AG09319 (cell line): ENCODE measurements at places on chromosomes 6 and 20.

- DNase-seq: no peak
Measured at GRCh38 chr6:128759901-128760300, 123.0 kb upstream of the LAMA2 start.

DNA sequence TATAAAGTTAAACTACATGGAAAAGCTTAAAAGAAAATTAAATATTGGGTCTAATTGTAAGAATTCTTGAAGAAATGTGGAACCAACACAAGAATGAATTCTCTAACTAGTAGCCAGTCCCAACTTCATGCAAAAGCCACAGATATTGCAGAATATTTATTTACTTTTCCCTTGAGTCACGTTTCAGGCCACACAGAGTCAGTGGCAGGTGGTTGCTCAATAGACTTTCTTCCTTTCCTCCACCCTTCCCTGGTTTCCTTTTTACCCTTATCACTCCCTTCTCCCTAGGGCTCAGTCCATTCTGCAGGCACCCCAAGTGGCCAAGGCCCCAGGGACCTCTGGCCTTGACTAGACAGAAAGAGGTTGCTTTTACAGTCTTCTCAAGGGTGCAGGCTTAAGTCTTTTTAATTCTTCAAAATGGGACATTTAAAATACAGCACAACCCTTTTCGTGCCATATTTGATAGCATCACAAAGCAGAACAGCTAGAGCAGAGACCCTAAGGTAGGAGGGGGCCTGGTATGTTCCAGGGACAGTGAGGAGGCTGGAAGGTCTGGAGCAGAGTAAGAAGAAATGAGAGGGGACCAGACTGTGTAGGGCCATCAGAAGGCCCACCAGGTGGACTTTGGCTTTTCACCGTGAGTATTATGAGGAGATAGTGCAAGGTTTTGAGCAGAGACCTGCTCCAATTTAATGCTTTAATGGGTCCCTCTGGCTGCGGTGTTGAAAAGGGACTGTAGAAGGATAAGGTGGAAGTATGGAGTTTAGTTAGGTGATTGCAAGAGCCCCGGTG lies 65.0 kb downstream of the HDDC2 start:
- no peak for DNase-seq

- no peak for DNase-seq
Measured at GRCh38 chr6:126701676-126702560, 362.0 kb downstream of the CENPW start.

GRCh38 chr20:52959125-52959524 lies 13.0 kb upstream of the TSHZ2 start:
- DNase-seq: no peak

DNA sequence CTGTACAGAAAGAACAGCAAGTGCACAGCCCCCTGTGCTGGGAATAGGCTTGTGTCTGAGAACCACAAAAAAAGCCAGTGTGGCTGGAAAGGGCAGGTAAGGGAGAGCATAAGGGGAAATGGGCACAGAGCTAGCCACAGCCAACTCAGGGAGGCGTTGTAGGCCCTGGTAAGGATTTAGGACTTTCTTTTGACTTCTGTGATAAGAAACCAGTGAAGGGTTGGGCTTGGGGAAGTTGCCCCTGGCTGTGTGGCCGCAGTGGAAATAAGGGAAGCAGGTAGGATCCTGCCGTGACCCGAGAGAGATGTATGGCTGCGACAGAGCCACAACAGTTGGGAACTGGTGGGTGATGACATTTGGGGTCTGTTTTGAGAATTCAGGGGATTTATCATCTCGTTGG lies 30.0 kb upstream of the PHACTR2 start:
- DNase-seq: no peak

DNA sequence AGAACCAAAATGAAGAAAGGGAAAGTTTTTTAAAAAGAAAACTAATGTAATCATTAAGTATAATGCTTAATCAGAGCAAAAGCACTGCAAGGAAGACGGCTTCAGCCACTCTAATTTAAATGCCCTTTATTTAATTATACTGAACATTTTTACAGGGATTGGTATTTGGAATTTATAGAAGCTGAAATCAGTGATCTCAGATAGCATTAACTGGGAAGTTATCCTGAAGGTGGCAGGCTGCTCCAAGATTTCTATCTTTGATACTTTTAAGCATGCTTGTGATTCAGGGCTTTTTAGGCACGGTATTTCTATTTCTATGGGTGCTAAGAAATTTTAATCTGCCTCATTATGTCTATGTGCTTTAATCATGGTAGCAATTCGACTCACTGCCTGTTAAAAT lies 1.3 kb upstream of the NDUFAF4 start:
- DNase-seq: no peak

- DNase-seq: no peak
Measured at GRCh38 chr20:64148581-64148980, 15.7 kb upstream of the MYT1 start.

- no peak for DNase-seq
Measured at GRCh38 chr20:33351696-33352095, 49.6 kb downstream of the CDK5RAP1 start.

DNA sequence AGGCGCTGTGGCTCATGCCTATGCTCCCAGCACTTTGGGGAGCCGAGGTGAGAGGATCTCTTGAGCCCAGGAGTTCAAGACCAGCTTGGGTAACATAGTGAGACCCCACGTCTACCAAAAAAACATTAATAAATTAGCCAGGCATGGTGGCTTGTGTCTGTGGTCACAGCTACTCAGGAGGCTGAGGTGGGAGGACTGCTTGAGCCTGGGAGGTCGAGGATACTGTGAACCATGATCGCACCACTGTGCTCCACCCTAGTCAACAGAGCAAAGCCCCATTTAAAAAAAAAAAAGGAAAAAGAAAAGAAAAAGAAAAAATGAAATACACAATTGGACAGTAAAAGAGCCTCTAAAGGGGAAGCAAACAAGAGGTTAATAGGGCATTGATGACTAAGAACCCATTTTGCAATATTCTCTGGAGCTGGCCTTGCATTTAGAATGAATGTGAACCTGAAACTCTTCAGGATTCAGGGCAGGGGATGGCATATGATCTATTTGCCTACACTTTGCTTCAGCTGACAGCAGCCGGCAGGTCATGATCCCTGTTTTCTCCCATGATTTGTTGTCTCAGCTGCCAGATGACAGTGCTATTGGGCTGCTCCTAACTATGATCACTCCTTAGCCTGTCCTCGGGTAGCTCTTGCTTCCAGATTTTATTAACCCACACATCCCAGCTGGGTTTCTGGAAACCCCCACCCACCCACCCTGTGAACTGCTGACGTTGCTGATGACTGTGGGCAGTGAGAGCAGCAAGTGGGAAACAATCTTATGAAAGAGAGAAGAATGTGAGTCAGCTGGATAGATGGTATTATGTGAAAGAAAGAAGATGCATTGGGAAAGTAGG lies 83.8 kb upstream of the ELOVL5 start:
- no peak for DNase-seq

DNA sequence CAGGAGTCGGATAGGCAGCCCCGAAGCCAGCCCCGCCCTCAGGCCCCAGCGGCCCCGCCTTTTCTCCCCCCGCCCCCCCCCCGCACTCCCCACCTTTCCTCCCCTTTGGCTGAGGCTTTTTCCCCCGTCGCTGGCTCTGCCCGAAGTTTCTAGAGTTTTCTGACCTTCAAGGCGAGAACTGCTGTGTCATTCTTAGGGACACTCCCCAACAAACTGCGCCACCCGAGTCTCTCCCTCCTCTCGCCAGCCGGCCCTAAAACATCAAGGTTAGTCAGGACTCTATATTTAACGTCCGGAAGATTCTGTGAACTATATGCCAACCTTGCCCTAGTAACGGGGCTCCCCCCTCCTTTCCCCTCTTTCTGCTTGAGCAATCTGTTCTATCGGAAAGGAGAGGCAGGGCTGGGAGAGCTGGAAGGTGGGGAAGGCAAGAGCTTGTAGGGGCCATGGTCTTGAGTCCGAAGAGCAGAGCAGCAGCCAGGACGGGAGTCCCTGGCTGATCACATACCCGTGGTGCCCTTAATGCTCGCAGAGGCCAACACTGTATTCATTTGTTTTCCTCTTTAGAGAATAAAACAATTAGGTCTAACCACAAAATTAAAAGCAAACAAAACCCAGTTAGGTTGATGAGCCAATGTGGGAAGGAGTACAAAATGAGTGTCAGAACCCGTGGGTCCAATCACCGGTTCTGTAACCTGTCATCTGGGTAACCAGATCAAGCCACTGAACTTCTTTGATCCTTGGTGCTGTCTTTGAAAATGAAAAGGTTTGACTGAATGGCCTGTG lies 5.3 kb upstream of the HSPA1B start:
- peak; percentile 79 for DNase-seq

GRCh38 chr6:169899481-169900145 lies 148.2 kb downstream of the ERMARD start:
- no peak for DNase-seq

DNA sequence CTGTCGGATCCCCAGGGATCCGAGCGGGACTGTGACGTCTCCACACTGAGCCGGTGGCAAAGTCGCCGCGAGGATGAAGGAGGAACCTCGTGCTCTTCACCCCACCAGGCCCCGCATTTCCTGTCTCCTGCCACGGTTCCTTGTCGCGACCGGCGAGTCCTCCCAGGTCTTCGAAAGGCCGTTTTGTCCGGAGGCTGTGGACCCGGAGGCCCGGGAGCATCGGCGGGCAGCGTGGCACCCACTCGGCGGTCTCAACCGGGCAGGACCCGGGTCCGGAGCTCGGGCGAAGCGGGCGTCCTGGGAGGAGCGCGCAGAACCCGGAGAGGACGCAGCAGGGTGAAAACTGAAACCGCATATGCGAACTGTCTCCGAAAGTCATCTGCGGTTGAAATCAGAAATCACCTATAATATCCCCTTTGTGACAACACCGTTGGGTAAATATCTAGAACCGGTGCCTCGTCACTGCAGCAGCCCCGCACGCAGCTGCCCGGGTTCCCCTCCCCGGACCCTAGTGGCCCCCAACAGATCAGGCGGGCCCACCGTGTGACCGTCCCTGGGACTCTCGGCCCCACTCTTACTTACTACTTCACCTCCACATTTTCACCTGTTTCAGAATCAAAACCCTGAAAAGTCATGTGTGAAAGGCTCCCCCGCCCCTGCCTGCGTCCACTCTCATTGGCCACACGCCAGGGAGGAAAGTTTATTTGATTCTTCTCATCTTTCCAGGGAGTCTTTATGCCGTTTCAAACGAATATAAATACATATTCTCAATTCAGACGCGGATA lies 3.1 kb upstream of the ULBP2 start:
- DNase-seq: no peak

DNA sequence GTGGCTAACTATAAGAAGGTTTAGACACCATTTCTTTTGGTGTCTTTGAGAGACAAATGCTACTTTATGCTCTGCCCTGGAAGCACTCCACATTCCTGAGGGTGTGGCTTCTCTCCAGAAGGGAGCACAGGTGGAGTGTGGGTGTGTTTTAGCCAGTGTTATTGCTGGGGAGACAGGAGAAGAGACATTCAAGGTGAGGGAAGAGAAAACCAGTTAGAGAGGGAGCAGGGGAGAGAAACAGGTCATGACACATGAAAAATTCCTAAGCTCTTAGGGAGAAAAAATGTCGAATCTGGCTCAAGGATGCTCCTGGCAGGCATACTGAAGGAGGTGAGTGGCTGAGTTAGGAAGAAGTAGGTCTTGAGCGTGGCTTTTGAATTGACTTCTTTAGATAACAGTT lies 292.8 kb downstream of the CLIC5 start:
- DNase-seq: no peak

- no peak for DNase-seq
Measured at GRCh38 chr6:14276667-14277404, 159.3 kb downstream of the CD83 start.

GRCh38 chr6:2028457-2029038 lies 216.9 kb downstream of the GMDS start:
- no peak for DNase-seq

- no peak for DNase-seq
Measured at GRCh38 chr6:8110117-8110721, 7.9 kb upstream of the EEF1E1 start.

DNA sequence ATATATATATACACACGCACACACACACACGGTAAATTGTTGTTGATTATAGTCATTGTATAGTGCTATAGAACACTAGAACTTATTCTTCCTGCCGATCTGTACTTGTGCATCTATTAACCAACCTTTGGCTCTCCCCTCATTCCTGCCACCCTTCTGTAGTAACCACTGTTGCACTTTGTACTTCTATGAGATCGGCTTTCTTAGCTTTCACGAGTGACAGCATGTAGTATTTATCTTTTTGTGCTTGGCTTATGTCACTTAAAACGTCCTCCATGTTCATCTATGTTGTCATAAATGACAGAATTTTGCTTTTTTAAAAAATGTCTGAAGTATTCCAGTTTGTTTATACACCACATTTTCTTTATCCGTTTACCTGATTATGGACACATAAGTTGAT lies 20.9 kb upstream of the DYNLRB1 start:
- no peak for DNase-seq

- DNase-seq: no peak
Measured at GRCh38 chr6:166691746-166692145, 64.7 kb upstream of the RPS6KA2 start.

DNA sequence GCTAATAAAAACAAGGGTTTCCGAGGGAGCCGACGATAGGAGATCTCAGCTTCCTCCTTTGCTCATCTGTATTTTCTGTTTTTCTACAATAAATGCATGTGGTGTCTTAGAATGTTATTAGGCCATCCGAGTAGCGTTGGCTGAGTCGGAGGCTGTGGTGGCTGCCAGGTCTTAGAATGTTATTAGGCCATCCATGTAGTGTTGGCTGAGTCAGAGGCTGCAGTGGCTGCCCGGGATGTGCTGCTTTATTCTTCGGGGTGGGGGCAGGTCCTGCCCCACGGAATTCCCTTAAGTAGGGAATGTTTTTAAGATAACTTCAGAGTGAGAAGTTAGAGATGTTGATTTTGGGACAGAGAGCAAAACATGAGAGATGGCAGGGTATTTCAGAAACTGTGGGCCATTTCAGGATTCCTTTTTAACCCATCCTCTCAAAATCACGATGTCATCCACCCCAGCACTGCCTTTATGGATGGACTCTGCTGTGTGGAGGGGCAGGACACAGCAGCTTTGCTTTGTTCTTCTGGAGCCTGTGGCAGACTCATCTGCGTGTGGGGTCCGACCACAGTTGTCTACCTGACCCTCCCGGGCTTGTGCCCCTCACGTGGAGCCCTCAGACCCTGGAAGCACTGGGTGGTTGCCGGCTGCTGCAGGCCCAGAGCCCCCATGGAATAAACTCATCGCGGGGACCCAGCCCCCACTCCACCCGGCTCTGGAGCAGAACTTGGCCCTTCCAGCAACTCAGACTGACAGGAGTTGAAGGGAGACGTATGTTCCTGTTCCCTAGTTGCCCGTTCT lies 20.4 kb downstream of the OSBPL2 start:
- peak; percentile 37 for DNase-seq

DNA sequence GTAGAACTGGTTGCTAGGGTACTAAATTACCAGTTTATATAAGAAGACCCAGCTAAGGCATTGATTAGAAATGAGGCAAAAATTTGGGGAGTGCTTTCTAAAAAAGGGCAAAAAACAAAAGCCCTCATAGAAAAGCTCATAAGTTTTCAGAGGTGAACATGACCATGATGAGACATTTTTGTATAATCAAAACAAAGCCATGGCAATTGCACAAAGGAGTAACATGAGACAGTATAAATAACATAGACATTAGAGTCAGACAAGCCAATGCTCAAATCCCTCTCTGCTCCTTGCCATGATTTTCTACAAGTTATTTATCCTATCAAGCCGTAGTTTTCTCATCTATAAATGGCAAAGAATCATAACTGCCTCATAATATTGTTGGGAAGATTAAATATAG lies 112.2 kb upstream of the ADTRP start:
- no peak for DNase-seq

GRCh38 chr20:35561671-35562070 lies 19.8 kb downstream of the ERGIC3 start:
- DNase-seq: no peak

- no peak for DNase-seq
Measured at GRCh38 chr6:108119769-108120141, 45.2 kb upstream of the OSTM1 start.
